ENCODE measurements at places on chromosomes 6 and 20. TPM values are rescaled to one million over a fixed set of nuclear protein-coding genes. Genes with fewer than 3 reads are reported as not detected.

DNA sequence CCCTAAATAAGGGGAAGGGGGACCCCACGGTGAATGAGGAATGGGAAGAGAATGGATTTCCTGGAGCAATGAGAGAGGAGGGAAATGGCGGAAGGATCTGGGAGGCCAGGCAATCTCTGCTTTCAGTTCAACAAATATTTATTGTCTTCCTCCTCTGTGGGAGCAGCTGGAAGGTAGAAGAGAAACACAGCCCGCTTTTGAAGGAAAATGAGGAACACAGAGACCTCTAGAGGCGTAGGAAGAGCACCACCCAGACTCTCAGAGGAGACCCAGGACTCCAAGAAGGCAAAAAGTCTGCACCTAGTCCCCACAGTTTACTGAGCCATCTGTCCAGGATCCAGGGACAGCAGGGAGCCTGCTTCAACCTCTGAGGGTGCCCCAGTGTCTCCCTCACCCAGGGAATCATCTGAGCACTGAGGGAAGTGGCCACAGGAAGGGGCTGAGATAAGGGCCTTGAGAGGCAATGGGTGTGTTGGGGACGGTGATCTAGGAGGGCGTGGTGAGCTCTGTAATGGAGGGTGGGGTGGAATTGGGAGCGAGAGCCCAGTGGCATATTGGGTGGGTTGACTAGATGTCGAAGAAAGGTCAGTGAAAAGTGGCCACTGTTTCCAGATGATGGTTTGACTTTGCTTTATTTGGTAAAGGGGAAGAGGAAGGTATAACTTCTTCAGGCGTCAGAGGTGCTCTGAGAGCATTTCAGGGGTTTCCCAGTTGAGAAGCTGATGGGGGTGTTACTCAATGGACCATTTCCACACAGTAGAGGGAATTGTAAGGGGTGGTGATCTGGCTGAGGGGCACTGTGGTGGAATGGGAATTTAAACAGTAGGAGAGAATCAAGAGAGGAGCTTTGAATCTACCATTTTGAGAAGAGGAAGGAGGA, 610 bp downstream of the PSORS1C1 start:
- H3K27me3 ChIP-seq: peaks cover 36% of the 10 kb centered on the region
- DNase-seq: no peak
- no peak overlapping the region for H3K27ac ChIP-seq
- no peaks in the 10 kb centered on the region for H3K36me3 ChIP-seq
- no peaks in the 10 kb centered on the region for H3K4me1 ChIP-seq

- DNase-seq: no peak
- H3K36me3 ChIP-seq: no peaks in the 10 kb centered on the region
- H3K27ac ChIP-seq: no peak overlapping the region
Observed at GRCh38 chr6:128605961-128606360, 85.6 kb upstream of the PTPRK start.

GRCh38 chr20:35311409-35311808, 19.2 kb upstream of the FAM83C start:
- no peak overlapping the region for H3K4me3 ChIP-seq
- H3K36me3 ChIP-seq: peaks cover 17% of the 10 kb centered on the region
- H3K27ac ChIP-seq: peak overlapping the region; percentile 64
- no peaks in the 10 kb centered on the region for H3K27me3 ChIP-seq
- H3K4me1 ChIP-seq: peaks cover 72% of the 10 kb centered on the region

GRCh38 chr20:4062721-4063606, 47.6 kb upstream of the RNF24 start:
- no peak overlapping the region for H3K27ac ChIP-seq
- no peak for DNase-seq
- no peaks in the 10 kb centered on the region for H3K27me3 ChIP-seq

DNA sequence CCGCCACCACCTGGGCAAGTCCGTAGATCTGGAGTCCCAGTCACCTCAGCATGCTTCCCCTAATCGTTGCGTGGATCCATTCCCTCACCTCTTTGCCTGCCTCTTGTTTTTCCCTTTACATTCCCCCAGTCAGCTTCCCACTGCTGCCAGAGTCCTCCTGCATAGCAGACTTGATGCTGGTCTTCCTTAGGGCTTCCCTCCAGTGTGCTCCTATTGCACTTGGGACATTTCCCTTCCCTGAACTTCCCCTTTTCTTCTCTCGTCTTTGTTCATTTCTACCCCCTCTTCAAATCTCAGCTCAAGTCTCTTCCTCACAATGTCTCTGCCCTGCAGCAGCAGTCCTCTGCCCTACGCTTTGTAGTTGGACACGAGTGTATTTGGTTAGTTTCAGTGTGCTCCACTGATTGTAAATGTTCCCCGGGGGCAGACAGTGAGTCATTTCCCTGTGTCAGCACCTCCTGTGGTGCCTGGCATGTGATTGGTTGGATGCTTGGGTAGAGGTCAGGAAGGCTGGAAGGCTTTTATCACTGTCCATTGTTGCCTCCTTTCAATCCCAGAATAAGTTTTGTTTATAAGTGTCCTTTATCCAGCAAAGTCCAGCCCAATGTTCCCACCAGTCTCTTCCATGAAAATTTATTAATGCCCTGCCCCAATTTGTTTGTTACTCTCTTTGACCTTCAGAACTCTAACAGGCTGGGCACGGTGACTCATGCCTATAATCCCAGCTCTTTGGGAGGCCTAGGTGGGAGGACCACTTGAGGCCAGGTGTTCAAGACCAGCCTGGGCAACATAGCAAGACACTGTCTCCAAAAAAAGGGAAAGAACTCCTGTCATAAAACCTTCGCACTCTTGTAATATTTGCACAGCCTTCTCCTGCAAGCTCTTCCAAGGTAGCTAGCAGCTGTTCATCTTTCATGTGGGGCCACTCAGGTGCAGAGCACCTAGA, 38.3 kb downstream of the FAM120B start:
- peak; percentile 55 for DNase-seq
- no peak overlapping the region for H3K4me3 ChIP-seq
- no peaks in the 10 kb centered on the region for H3K27me3 ChIP-seq
- H3K4me1 ChIP-seq: peaks cover 40% of the 10 kb centered on the region
- peaks cover 36% of the 10 kb centered on the region for H3K36me3 ChIP-seq
- peak overlapping the region; percentile 78 for H3K27ac ChIP-seq

- H3K27ac ChIP-seq: peak overlapping the region; percentile 38
- H3K36me3 ChIP-seq: no peaks in the 10 kb centered on the region
- peaks cover 19% of the 10 kb centered on the region for H3K4me1 ChIP-seq
Observed at GRCh38 chr6:25413207-25413905, 134.2 kb downstream of the CARMIL1 start.

DNA sequence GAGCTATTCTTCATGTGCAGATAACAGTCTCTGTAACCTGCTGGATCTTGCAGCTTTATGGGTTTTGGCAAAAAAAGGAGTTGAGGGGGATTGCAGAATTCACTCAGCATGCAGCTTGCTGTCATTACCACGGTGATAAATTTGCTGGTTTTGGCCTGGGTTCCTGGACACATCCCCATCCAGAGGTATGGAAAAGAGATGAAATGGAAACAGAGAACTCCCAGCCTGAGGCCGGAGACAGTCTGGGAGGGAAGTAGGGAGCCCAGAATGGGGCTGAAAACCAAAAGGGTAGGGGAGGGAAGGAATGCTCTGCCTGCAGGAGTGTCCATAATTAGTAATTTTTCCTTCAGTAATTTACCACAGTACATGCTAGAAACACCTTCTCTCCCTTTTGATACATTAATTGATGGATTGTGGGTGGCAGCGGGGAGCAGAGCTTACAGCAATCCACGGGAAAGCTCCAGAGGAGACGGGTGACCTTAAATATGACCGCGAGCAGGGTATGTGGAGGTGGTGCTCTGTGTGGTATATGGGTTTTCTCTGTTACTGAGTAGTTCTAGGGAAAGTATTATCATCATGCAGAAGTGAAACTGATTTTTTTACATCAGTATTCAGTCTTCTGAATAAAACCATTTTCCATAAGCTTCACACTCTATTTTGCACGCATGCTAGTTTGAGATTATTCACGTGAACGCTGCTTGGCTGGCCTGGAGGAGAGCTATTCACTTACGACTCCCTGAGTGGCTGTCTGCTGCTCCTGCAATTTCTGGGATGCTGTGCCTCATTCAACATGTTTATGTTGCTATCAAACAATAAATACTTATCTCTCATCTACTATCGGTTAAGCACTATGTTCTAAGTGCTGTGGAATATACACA, 66.3 kb upstream of the KCNK16 start:
- no peaks in the 10 kb centered on the region for H3K4me1 ChIP-seq
- H3K27me3 ChIP-seq: peaks cover 21% of the 10 kb centered on the region
- no peak overlapping the region for H3K27ac ChIP-seq
- H3K36me3 ChIP-seq: no peaks in the 10 kb centered on the region
- no peak overlapping the region for H3K4me3 ChIP-seq

DNA sequence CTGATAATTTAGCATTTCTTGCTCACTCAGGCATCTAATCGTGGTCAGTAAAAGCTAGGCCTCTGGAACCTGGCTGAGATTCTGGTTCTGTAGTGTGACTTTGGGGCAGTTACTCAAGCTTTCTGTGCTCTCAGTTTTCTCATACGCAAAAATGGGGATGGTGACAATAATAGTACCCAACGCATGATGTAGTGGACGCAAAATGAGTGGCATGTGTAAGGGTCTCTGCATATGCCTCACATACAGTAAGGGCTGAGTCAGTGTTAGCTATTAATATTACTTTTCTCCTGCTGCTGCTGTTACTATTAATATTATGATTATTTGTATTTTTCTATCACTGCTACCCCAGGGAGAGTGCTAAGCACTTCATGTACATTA, 686 bp downstream of the GINS1 start:
- peaks cover 25% of the 10 kb centered on the region for H3K36me3 ChIP-seq
- no peaks in the 10 kb centered on the region for H3K27me3 ChIP-seq
- peak overlapping the region; percentile 85 for H3K4me3 ChIP-seq
- peaks cover 27% of the 10 kb centered on the region for H3K4me1 ChIP-seq
- peak overlapping the region; percentile 92 for H3K27ac ChIP-seq
- DNase-seq: no peak

DNA sequence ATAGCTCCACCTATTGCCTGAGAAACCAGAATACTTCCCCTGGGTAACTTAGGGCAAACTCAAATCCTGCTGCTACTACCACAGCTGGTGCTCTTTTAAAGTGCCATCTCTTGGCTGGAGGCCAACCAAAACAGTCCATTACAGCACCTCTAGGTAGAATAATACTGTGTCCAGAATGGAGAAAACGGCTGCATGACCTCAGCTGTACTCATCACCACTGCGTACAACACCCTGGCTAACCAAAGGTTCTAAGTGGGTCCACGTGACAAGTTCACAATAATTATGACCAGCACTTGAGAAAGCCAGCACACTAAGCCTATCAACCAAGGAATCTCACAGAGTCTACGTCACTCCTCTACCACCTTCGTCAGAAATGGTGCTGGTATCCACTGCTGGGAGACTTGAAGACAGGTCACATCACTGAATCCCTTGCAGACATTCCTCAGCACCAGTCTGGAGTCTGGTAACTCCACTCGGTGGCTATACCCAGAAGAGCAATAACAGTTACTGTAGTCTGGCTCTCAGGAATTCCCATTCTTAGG, 40.9 kb upstream of the PKIB start:
- no peak overlapping the region for H3K27ac ChIP-seq
- H3K4me1 ChIP-seq: peaks cover 4% of the 10 kb centered on the region

The AIF1 gene
- total RNA-seq: 63.4 TPM

The CDH4 gene
- total RNA-seq: 0.02 TPM
